ENCODE measurements at places on chromosomes 5 and 9.

GRCh38 chr5:61536922-61537321, 204.9 kb downstream of the ZSWIM6 start:
- no peak for DNase-seq

GRCh38 chr5:169512385-169512784, 71.2 kb upstream of the SPDL1 start:
- no peak for DNase-seq

DNA sequence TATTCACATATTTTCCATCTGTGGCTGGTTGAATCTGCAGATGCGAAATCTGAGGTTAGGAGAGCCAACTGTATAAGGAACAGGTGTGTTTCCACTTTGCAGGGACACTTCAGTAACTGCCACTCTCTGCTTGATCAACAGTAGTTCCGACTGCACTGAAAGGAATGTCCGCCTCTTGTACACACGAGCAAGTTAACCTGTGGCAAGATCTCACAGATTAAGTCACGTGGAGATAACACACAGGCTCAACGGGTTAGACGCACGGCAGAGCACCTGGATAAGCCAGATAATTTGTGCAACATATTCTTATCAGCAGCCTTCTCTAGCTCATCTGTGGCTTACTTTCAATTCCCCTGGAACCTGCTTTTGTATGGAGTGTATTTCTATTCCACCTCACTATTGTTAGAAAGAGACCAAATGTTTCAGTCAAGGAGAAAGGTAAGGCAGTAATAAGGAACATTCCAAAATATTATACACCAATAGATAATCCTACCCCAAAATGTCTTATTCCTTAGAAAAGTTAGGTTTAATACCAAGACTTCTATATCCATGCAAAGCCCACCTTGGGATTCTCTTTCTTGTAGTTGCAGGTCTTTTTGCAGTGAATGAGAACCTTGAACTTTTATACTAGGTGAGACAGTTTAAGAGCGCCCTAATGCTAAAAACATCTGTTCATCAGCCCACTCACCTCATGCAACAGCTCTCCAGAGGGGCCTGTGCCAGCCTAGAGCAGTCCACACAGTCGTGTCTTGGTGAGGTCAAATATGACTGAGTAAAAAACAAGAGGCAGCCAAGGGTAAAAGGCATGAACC, 6.5 kb upstream of the C9 start:
- no peak for DNase-seq

GRCh38 chr5:10502578-10502977, 60.9 kb downstream of the ROPN1L start:
- no peak for DNase-seq

DNA sequence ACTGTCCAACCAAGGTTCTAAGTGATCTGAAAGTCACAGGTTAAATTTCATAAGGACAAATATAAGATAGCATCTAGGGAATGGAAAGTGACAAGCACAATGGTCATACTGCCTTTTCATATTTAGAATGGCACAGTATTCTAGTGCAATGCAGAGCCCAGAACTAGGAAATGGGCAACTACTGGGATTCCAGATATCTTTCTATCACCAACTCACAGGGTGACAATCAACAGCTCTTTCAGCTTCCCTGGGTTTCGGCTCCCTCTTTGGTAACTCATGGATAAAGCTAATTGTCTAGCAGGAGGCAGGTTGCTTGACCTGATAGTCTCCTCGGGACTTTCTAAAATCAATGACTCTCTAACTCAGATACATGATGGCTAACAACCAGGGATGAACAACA, 60.4 kb downstream of the NR3C1 start:
- no peak for DNase-seq

GRCh38 chr5:81904861-81905260, 67.0 kb upstream of the ATG10 start:
- DNase-seq: no peak

DNA sequence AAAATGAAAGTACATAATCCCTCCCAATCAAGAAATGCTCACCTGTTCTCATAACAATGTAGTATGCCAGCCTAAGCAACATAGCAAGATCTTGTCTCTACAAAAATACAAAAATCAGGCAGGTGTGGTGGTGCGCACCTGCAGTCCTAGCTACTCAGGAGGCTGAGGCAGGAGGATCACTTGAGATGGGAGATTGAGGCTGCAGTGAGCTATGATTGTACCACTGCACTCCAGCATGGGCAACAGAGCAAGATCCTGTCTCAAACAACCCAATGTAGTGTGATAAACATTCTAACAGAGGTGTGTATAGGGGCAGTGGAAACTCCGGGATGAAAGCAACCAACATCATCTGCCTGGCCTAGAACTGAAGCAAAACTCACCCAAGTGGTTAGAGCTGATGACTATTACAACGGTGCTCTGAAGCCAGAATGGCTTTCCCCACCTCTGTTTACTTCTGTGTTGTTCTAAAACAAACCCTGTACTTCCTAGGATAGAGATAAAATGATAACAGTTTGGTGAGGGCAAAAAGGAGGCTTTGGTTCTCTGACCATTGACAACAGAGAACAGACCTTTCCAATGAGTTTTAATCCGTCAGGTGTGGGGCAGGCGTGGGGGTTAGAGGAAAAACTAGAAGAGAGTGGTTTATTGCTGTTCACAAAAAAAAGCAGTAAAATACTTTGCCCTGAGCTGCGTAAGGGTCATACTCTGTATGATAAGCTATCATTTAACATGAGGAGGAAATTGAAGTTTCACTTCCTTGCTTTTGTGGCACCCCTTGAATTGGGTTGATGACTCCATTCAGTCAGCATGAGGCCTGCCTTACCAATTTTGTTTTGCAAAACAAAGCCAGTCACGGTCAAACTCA, 18.9 kb downstream of the WNT8A start:
- DNase-seq: no peak

GRCh38 chr5:113283558-113283957, 151.2 kb downstream of the TSSK1B start:
- no peak for DNase-seq

- DNase-seq: no peak
Measured at GRCh38 chr5:72673180-72673579, 143.3 kb upstream of the TNPO1 start.

GRCh38 chr5:35285011-35285410, 54.7 kb upstream of the PRLR start:
- DNase-seq: no peak

GRCh38 chr5:150499437-150499956, 8.4 kb upstream of the NDST1 start:
- no peak for DNase-seq

DNA sequence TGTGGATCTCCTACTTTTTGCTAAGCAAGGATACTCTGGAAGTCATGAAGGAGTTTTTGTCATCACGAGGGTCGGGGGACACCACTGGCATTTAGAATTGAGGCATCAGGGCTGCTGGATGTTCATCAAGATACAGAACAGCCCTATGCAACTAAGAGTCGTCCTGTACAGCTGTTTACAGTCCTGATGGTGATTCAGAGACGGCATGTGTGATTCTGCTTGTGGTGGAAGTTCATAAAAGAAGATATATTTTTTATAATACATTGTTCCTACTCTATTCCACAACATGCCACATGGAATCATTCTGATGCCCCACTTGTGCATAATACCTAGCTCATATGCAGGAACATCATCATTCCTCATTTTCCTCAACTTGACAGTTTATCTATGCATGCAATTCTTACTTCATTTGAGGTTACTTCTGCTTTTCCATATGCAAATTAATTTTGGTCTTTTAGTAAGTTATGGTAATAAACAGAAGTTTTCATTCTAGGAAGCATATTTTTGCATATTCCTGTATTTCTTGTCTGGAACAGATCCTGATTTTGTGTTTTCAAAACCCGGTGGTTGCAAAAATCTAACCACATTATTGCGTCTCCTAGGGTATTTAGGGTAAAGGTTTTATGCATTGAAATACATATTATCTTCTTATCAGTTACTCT, 155.2 kb downstream of the ARHGEF28 start:
- no peak for DNase-seq

- no peak for DNase-seq
Measured at GRCh38 chr5:75534734-75535133, 23.0 kb downstream of the POLK start.

DNA sequence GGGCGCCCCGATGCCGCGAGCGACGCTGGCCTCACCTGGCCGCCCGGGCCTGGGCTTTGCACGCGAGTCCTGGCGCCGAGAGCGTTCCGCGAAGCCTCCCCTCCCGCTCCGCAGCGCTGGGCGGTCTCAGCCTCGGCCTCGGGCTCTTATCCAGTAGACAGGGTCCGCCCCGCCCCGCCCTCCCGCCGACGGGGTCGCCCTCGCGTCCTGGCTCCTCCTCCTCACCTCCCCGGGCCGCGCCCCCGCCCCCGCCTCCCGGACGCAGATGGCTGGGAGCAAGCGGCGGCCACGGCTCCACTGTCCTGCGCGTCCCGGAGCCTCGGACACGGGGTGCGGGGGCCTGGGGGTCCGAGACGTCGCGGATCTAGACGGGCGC, at the start of gene SLC6A3:
TSS of gene SLC6A3 (minus strand) at position 128 of the 376 bp plus-strand sequence. CDS start 2,243 bp downstream, outside the sequence.
- peak; percentile 3 for DNase-seq

- no peak for DNase-seq
Measured at GRCh38 chr9:75299324-75299723, 211.0 kb downstream of the OSTF1 start.

- no peak for DNase-seq
Measured at GRCh38 chr5:6682239-6682638, 31.0 kb upstream of the TENT4A start.

- DNase-seq: no peak
Measured at GRCh38 chr5:76514292-76514691, 108.9 kb downstream of the F2RL2 start.

DNA sequence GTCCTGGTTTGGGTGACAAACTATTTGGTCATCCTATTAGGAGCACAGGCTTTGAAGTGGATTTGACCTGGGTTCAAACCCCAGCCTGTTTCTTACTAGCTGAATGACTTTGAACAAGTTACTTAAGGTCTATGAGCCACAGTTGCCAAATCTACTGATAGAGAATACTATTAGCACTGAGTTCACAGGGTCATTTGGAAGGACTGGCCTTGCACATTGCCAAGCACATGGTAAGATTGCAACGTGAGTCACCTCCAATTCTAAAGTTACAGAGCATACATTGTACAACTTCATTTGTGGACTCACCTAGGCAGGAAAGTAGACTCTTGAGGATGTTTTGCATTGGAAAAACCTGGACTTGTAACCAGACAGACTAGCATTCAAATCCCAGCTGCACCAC, 38.9 kb downstream of the MFAP3 start:
- no peak for DNase-seq

DNA sequence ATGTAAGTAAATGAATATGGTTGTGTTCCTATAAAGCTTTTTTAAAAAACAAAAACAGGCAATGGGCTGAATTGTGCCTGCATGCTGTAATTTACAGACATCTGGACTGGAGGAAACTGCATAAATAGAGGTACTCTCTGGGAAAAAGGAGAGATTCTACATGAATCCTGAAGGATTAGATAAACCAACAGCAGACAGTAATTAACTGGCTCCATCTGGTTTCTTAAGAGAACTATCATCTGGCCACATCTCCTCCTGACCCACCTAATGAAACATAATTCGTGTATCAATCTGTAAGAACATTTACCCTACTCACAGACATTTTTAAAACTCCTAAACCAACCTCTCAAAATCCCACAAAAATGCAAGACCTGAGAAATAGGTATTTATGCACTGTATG, 528.1 kb upstream of the ST8SIA4 start:
- DNase-seq: no peak

DNA sequence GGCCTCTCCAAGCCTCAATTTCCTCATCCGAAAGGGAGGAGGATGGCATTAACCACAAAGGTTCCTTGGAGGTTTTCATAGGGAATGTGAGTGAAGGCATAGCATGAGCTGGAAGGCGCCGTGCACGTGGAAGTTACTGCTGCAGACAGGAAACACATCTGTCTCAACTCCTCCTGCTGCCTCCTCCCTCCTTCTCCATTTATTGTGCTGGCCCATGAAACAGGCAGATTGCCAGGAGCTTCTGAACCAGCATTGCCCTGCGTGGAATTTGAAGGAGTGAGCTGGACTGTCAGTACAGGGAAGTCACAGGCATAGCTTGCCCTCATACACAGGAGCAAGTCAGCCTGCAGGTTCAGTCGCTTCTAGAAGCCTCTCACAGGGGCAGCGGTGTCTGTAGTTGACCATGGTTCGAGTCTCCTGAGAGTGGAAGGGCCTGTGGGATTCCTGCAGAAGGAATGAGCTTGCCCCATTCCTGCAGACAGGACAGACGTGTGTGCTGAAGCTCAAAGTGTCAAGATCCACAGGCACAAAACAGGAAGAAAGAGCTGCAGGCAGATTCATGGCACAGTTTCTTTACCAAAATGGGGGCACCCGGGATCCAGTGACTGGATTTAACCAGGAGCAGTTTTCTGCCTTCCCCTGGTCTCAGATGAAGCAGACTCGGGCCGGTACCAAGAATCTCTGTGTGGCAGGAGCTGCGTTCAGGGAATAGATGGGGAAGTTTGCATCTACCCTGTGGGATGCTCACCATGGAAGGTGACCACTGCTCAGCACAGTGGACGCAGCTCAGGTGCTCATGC, 48.7 kb upstream of the CTSL start:
- DNase-seq: no peak

GRCh38 chr9:98775831-98776441, 20.4 kb downstream of the ANKS6 start:
- peak; percentile 49 for DNase-seq
